ENCODE measurements at places on chromosomes 3 and 15. TPM values are rescaled to one million over a fixed set of nuclear protein-coding genes. Genes with fewer than 3 reads are reported as not detected.
A peak's percentile ranks its signal among the peaks of the same experiment; 100 is the strongest.

The PAK6 gene
- total RNA-seq, result not detected

The MCF2L2 gene
- total RNA-seq, result not detected

The LXN gene
- total RNA-seq, result 34.9 TPM

The XRN1 gene
- total RNA-seq, result 35.0 TPM

- no peak for DNase-seq
Measured at GRCh38 chr3:100319951-100320350, 14.6 kb upstream of the NIT2 start.

DNA sequence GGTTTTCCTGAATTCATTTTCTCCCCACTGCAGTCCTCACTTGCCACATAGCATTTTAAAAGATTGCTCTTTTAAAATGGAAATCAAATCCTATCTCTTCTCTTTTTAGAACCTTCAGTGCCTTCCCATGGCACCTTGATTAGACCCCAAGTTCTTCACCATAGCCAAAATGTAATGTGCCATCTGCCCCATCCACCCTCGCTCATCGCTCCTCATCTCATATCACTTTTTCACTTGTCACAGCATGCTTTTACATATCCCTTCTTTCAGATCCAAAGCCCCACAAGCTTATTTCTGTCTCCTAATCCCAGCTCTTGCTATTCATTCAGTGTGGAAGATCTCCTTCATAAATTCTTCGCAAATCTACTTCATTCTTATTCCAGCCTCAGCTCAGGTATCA, 161.7 kb downstream of the CD47 start:
- DNase-seq, result no peak

DNA sequence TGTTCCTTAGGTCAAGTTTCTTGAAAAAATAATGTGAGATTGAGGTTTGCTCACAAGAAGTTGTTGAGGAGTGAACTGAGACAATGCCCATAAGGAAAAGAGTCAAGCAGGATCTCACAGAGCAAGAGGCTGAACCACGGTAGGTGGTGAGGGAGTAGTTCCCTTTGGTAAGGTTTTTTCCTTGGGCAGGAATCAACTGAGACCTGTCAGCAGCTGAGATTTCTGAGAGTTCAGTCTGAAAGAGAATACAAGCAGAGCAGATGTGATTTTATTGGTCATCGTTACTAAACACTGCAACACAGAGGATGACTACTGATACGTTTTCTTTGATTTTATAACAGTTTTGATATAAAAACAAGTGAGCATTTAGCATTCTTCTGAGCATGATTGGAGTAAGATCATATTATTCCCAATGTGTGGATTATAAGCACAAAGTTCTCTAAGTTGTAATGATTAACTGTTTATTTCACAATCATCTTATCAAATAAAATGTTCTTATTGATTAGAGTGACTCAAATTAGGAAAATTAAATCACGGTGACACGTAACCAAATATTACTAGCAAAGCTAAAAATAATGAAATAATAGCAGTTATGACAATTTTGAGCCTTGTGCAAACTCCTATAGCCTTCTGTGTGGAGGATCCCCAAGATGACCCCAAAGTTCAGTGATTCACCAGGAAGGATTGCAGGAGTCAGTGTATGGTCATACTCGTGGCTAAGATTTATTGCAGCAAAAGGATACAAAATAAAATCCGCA, 346.2 kb upstream of the ZNF717 start:
- peak; percentile 54 for DNase-seq

DNA sequence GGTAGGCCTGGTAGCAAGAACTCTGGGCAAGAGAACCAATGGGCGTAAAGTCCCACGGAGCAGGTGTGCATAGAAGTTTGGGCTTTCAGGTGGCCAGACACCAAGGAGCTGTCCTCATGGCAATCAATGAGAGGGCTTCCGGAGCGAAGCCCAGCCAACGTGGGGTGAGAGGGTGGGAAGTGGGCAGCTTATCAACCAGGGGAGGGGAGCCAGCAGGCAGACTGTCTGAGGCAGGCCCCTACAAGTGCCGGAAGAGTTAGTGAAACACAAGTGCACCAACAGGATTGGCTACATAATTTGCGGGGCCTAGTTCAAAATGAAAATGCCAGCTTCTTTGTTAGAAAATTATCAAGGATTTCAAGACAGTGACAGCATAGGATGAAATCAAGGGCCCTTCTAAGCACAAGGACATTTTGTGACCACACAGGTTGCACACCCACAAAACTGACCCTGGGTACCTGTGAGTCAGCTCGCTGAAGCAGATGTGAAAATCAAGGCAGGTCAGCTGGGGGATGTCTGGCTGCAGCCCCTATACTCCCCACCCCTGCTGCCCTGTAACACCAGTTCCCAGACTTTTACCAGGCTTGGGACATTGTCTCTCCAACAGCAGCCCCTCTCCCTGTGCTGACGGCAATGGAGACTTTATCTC, 102.1 kb upstream of the ETV5 start:
- no peak for DNase-seq

- no peak for DNase-seq
Measured at GRCh38 chr15:100373120-100373896, 31.5 kb upstream of the ADAMTS17 start.

DNA sequence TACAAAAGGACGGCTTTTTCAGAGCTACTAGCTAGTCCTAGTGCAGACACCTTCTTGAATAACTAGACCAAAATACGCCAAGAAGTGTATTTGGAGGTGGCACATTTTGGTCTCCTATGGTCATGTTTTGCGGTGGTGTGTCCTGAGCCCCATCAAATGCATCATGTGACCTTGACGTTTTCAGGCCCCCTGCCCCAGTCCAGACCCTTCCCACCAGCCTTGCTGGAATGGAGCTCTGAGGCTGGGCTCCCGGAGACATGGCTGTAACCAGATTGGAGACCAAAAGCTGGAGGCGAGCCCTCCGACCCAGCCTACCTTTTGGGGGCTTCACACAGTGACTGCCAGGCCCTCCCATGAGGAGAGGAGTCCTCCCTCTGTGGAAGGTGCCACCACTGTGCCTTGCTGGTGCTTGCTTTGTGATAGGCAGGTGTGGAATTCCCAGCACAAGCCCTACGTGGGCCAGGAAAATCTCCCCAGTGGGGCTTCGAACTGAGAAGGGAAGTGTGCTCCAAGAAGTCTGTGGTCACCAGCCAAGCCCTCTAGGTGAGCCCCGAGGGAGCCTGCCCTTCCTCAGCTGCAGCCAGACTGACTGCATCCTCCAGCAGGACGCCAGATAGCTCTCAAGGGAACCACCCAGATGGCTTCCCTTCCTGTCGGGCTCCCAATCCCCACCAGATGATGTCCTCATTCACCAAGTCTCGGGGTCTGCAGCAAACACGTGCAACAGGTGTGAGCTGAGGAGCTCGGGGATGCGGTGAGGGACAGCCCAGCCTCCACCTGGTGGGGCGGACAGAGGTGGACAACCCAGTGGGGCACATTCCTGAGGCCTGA, 126.2 kb downstream of the ASB7 start:
- DNase-seq, result no peak

DNA sequence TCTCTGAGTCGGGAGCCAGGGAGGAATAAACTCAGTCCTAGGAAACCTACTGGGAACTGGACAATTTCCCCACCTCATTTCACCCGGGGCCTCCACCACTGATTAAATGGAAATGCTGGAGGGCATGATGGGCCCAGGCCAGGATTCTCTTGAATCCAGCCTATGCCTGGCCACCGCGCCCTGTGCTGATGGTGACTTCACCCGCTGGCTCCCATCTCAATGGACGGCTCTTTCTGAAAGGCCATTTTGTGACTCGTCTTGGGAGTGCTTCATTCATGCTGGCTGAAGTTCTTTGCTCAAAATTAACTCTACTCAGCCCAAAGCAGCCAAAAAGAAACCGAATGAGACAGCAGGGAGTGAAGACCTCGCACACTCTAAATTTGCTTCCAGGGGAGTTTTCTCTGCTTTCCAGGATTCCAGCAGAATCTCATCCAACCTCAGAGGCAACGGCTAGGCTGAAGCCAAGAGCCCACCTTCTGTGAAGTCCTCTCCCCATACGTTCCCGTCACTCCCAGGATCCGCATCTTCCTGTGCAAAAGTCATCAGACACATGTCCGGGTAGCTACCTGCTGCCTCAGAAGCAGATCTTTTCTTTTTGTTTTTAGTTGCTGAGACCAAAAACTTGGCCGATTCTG, 266.0 kb upstream of the ICE2 start:
- peak; percentile 64 for DNase-seq

GRCh38 chr3:160259589-160259988, 34.4 kb downstream of the C3orf80 start:
- DNase-seq, result no peak

- DNase-seq, result no peak
Measured at GRCh38 chr15:87561641-87562040, 694.9 kb downstream of the NTRK3 start.

DNA sequence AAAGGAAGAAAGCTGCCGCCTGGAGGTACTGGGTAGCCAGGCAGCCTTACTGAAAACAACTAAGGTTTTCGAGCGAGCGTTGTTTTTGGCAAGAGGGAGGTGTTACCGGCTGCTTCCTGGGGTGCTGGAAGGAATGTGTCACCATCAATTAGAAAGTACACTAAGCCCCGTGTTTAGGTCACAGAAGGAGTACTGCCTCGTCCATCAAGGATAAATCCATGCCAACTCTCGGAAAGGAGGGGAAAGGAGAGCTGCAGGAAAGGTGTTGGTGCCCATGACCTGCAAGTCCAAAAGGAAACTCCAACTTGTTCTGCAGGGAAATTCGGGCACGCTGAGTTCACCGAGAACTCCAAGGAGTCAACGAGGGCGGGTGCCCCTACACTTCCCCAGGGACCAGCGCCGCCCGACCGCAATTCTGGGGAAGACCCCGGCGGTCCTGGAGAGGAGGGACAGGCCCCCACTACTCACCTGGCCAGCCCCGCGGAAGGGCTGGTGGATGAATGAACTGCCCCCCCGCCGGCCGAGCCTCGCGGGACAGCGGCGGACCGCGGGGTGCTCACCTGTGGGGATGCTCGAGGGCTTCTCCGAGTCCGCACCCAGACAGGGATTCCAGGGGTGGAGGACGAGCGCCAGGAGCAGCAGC, 542 bp downstream of the PLOD2 start:
- DNase-seq, result peak; percentile 94

- DNase-seq, result peak; percentile 18
Measured at GRCh38 chr3:187295316-187296034, 3.9 kb upstream of the MASP1 start.

DNA sequence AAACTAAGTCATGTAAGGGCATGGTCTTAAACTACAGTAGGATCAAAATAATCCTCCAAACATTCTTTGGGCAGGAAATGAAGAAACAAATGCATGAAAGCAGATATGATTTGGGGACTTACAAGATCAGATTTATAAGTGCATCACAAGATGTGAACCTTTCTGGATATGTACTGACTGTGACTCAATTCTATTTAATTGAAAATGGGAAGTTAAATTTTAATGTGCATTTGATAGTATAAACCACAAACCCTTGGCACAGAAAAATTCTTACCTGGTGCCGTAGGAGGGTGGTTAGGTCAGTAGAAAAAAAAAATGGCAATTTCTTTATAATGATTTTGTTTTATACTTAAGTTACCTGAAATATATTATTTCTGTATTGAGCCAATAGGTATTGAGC, 262.5 kb upstream of the TGFBR2 start:
- no peak for DNase-seq
